Stimulated activated CD8-positive, alpha-beta memory T cell treated with anti-CD3 and anti-CD28 coated beads, Interleukin-4, amount 100 ng/mL, for 1 hour (primary cell): ENCODE measurements at places on chromosomes 11 and 22.

GRCh38 chr11:131070365-131070764, 154.1 kb upstream of the SNX19 start:
- no peak for DNase-seq

DNA sequence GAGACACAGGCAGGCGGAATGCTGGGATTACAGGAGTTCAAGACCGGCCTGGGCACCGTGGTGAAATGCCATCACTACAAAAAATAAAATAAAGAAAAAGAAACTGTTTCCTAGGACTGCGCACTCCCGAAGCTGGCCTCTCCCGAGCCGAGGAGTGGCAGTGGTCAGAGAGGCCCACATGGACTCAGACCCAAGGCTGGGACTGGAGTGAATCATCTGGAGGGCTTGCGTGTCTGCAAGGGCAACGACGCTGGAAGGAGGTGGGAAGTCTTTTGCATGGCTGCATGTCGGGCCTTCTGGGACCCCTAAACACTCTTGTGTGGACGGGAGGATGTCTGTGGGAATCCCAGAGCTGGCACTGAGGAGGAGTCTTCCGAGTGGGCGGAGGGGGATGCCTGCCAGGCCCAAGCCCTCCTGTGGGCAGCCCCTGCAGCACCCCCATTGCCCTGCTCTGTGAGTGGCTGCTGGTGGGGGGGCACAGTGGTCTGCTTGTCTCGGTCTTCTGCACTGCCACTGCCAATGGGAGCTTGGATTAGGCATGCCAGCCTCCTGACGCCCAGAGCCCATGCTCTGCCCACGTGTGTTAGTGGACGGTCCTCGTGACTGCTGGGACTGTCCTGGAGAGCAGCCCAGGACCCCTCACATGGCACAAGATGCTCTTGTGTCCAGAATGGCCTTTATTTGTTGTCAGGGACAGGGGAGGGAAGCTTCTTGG, 1.8 kb upstream of the AP2A2 start:
- no peak for DNase-seq

- DNase-seq: no peak
Observed at GRCh38 chr11:104148074-104148473, 15.9 kb downstream of the PDGFD start.

DNA sequence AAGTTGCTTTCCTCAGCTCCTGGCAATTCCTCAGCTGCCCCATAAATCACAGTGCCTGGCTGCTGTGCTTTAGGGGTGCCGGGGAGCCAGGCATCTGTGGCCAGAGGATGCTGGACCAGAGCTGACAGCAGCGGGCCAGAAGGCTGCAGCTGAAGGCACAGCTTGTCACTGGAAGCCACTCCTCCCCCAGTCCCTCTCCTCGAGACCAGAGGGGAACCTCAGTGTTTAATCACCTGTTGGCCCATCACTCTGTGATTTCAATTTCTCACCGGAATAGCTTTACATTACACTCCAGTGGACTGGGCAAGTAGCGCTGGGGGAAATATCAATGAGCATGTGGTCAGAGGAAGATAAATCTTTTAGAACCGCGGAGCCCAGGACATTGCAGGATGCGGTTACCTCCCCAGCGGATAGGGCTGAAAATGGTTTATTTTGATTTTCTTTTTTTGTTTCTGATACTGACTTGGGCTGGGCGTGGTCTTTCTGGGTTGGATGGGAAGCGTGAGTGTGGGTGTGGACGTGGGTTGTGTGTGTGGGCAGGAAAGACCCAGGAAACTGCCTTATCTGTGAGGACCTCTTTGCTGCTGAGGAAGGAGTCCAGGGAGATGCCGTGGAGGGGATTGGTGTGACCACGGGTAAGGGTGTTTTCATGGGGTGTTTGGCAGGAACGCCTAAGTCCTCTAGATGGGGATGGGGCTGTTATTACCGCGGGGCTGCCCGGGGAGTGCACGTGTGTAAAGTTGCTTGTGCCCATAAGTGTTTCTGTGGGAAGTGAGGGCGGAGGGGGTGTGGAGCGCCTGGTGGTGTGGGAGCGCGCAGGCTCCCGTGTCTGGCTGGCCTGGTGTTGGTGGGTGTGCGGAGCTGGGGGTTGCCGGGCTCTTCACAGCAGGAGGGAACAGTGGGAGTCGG, 4.0 kb downstream of the DAGLA start:
- no peak for DNase-seq

GRCh38 chr11:113593698-113594308, 112.3 kb downstream of the TMPRSS5 start:
- DNase-seq: no peak

DNA sequence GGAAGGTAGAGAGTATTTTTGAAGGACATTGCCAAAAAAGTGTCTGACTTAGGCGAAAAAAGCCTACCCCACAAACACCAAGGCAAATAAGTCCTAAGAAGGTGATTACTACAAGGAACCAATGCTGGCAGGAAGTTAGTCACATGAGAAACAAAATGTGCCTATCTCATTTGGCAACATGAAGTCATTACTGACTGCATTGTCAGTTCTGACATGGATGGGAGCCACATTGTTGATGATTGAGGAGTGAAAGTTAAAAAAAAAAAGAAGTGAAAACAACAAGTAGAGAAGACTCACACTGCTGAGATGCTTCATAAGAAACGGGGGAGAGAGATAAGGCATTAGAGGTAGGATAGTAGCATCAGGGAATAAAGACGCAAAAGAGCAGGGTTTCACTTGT, 141.5 kb upstream of the FAT3 start:
- no peak for DNase-seq

GRCh38 chr22:47356511-47357011, 594.1 kb downstream of the TBC1D22A start:
- DNase-seq: no peak

DNA sequence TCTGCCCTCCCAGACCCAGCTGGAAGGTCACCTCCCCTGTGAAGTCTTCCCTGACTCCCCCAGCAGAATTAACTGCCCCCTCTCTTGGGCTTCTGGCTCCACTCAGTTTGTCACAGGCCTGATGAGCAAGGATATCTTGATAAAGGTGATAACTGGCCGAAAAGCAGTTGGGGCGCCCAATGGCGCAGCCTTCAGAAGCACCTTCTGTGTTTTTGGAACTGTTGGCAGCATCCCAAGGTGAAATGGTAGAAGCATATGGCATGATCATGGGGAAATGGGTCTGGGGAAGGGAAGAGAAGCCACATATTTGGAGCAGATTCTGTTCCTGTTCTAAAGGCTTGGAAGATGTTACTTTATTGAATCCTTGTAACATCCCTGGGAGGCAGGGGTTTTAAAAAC, 2.8 kb upstream of the TAB1 start:
- no peak for DNase-seq

GRCh38 chr11:34270711-34271110, 87.1 kb downstream of the ABTB2 start:
- DNase-seq: no peak

DNA sequence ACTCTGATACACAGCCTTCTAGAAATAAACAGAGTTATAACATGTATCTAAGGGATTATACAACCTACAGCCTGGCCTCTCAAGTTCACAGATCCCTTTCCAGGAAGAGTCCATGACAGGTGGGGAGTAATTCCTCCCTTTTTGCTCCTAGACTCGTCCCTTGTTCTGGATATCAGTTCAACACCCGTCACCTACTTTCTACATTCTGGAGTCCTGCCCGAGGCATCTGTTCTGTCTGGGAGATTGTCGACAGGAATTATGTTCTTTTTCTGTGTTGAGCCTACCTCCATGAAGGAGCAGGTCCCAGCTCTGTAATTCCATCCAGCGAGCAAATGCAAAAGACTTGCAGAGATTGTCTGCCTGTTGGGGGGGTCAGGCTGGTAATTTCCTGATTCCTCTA, 224.6 kb upstream of the NTM start:
- no peak for DNase-seq

- no peak for DNase-seq
Observed at GRCh38 chr11:75475767-75476650, 43.0 kb upstream of the KLHL35 start.

DNA sequence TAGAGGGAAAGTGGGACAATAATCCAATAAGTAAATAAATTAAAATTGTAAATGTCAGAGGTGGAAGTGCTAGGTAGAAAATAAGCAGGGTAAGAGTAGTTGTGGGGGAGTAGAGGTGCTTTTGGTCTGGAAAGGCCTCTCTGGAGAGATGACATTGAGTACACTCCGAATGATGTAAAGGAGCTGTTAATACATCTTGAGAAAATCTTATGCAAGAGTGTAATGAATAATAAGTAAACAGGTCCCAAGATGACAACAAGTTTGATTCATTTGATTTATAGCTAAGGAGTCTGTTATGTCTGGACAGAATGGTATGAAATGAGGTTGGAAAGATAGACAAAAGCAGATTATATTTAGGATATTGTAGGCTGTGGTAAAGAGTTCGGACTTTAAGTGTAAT, 87.5 kb downstream of the TMEM135 start:
- no peak for DNase-seq

DNA sequence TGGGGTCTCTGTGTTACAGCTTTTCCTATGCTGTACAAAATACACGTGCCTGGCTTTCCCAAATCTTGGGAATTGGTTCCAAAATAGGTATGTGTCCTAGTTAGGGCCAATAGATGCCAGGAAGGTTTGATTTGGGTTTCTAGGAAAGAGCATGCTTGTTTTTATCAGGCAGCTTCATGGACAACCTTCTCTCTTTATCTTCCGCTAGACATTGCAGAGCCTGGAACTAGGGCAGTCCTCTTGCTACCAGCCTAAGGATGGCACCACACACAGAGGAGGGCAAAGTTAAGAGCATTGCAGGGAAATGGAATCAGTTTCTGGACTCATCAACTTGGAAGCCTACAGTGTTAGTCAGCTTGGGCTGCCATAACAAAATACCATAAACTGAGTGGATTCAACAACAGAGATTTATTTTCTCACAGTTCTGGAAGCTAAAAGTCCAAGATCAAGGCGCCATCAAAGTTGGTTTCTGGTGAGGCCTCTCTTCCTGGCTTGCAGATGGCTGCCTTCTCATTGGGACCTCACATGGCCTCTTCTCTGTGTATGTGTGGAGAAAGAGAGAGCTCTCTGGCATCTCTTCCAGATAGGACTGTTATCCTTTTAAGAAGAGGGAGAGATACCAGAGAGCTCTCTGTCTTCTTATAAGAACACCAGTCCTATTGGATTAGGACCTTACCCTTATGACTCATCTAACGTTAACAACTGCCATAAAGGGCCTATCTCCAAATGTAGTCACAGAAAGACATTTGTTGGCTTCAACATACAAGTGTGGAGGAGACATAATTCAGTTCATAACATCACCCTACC, 27.3 kb upstream of the CREB3L1 start:
- no peak for DNase-seq
